ENCODE measurements at places on chromosomes 13 and 19. TPM values are rescaled to one million over a fixed set of nuclear protein-coding genes. Genes with fewer than 3 reads are reported as not detected.

FBN3 gene
- not detected for total RNA-seq

GAPDHS gene
- not detected for total RNA-seq

KANK3 gene
- 13.3 TPM for total RNA-seq

- no peak for DNase-seq
Observed at GRCh38 chr13:19596960-19597361, 35.6 kb upstream of the TPTE2 start.

Data from right cardiac atrium (tissue), 5 donors.